CD4-positive, alpha-beta T cell treated with Interferon alpha-2 for 1 hour (primary cell): ENCODE measurements at places on chromosomes 11 and 22.

- DNase-seq = no peak
Measured at GRCh38 chr11:127620671-127621070, 620.1 kb upstream of the KIRREL3 start.

DNA sequence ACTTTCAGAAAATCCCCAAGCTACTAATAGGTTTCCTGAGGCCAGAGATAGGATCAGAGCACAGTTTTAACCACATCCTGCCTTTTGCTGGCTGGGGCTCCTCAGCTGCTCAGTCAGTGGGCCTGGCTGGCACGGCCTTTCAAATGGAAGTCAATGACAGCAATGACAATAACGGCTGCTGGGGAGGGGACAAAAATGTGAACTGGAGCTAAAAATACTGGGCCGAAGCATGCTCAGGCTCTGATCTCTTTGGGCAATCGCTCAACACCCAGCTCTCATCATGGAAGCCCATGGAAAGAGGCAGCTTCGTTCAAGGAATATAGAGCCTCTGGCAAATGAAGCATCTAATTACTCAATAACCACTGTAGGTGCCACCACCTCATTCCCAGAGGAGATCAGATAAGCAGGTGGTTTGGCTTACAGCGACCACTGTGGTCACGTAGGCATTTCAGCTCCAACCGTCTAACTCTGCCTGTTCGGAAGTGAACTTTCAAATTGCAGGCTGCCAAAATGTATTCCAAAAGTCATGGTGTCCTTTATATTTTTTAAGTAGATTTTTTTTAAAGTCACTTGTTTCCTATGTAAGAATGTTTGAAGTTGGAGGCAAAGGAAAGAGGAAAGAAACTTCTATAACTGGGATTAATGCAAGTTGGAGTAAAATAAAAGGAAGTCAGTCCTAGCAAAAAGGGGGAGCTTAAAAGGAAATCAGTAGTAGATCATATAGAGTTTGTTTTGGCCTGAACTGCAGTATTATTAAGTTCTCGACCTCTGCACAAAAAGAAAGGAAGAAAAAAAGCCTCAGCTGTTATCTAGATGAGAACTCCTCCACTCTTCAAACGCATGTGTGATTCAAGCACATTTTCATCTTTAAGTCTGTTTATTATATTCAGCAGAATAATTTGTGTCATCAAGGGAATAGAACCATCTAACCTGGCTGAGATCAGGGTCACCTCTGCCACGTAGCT lies 14.1 kb downstream of the WT1 start:
- no peak for DNase-seq

GRCh38 chr22:30239488-30240405 lies 6.8 kb downstream of the LIF start:
- no peak for DNase-seq

GRCh38 chr11:132228746-132229325 lies 858.4 kb downstream of the NTM start:
- DNase-seq = no peak

DNA sequence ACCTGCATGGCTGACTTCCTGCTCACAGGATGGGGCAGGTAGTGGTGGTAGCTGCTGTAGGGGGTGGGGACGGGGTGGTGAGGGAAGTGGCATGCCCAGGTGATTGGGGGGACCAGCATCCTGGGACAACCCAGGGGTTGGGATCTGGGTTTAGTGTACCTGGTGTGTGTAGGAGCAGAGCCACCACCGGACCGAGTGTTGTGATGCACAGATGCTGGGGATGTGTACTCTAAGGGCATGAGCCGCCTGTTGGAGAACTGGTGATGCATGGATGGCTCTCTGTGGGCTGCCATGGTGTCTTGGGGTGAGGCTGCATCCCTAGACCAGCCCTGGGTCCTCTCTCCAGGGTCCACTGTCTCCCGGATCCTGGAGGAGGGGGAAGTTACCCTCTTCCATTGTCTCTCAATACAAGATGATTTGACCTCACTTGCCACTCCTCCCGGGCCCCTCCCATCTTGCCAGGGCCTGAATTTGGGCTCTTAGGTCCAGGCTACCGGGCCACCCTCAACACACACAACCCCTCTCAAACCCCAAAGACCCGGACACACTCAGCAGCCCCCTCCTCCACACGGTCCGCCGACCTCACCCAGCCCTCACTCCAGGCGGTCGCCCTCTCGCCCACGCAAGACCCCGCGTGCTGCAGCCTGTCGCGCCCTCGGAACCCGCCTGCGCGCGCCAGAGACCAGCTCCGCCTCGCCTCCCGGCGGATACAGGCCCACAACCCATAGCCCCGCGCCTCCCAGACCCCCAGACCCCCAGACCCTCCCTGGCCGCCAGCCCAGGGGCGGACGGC lies 619 bp downstream of the LRRC75B start:
- DNase-seq = no peak

DNA sequence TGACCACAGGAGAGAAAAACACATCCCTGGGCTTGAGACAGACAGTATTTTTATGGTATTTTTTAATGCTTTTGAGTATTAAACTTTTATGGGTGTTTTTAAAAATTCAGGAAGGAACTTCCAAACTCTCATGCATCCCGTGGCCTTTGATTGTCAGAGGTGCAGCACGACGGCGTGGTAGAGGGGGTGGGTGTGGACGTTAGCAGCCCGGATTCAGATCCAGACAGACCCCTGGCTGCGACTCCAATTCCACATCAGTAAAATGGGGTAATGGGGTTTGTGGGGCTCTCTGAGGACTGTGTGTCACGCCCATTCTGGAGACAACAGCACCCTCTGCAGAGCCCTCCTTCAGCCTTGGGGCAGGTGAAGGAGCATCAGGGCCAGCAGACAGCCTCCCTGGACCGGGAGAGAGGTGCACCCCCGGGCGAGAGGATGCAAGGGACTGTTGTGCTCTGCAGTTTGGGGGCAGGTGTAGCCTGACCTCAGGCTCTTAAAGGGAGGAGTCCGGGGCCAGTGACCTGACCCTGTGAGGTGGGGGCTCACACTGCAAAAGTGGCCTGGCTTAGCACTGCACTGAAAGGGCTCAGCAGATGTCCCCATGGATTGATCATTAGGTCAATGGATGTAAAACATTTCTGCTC lies 1024.3 kb downstream of the TBC1D22A start:
- no peak for DNase-seq

GRCh38 chr11:131408025-131408640 lies 37.7 kb downstream of the NTM start:
- no peak for DNase-seq

GRCh38 chr11:69604055-69604454 lies 36.9 kb upstream of the CCND1 start:
- DNase-seq = no peak
